ENCODE measurements at places on chromosomes 11 and 22.

GRCh38 chr11:131923309-131923708 is 552.9 kb downstream of the NTM start:
- no peak for DNase-seq

- DNase-seq: no peak
Measured at GRCh38 chr11:44365616-44366015, 55.7 kb upstream of the ALX4 start.

DNA sequence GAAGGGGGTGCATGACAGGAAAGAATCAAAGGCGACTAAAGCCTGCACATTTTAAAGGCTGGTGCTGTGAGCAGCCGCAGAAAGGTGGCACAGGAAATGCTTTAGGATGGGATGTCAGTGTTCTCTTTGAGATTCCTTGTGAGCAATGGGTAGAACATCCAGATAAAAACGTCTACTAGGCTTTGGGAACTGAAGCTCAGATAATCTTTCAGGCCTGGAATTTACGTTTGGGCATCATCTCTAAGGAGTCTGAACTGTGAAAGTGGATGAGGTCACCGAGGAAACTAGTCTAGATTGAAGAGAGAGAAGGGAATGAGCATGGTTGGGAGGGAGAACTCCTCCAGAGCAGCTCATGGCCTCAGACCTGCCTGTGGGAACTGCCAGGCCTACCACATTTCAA is 65.7 kb downstream of the FLI1 start:
- no peak for DNase-seq

- DNase-seq: no peak
Measured at GRCh38 chr11:31757260-31757835, 53.8 kb downstream of the PAX6 start.

DNA sequence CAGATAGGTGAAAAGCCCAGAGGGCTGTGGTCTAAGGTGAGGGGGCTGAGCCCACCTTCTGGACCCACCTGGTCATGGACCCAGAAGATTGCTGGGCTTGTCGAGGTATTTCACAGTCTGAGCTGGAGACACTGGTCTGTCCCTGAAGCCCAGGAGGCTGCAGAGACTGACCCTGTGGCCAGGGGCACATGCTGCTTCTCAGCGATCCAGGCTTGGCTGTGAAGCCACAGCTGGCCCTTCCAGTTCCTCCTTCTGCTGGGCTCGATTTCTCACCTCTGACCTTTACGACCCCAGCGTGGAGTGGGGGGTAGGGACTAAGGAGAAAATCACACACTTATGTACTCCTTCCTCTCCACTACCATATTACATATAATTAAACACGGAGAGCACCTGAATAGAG is 88.5 kb downstream of the NECTIN1 start:
- no peak for DNase-seq

DNA sequence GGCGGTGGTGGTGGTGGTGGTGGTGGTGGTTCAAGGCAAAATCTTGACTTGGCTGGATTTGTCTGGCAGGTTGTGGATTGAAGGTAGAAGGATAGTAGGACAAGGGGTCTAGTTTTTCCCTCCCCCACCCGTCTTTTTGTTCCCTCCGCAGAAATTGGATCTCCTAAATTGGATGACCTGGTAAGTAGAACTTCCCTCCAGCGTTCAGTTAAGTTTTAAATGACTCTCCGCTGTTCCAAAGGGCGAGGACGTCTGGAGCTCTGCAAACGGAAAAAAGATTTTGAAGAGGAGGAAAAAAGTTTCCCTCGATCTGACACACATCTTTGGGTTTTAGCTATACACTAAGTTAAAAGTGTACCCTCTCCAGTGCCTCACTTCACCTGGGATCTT is 422 bp upstream of the LGR4 start:
- no peak for DNase-seq

GRCh38 chr11:46686886-46687795 is 13.3 kb downstream of the ARHGAP1 start:
- no peak for DNase-seq

DNA sequence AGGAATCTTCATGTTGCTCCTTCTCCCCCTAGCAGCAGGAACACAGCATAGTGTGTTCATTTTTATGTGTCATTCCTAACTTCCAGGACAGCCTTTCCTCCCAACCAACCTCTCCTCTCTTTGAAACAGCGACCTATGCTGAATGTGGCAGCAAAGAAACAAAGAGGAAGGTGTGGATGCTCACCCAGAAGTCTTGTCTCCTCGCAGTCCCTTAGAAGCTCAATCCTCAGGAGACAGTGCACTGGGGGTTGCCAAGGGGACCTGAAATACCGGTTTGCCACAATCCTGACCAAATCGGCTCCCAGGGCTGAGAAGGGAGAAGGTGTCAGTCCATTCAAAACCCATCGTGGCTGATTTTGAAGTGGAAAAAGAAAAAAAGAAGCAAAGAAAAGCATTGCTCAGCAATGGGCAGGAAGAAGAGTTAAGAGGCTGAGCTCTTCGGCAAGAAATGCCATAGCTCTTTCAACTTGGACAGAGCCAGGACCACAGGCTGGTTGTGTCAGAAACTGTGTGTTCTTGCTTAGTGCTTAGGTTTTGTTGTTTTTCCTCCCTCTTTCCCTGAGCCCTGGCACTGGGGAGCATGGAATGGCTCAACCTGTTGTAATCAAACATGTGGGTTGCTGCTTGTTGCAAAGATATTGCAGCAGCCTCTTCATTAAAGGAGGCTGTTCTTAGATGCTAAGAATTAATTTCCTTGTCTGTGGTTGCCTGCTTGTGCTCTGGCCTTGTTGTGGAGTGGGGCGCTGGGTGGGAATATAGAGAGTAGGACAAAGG is 30.4 kb upstream of the TENM4 start:
- DNase-seq: no peak

DNA sequence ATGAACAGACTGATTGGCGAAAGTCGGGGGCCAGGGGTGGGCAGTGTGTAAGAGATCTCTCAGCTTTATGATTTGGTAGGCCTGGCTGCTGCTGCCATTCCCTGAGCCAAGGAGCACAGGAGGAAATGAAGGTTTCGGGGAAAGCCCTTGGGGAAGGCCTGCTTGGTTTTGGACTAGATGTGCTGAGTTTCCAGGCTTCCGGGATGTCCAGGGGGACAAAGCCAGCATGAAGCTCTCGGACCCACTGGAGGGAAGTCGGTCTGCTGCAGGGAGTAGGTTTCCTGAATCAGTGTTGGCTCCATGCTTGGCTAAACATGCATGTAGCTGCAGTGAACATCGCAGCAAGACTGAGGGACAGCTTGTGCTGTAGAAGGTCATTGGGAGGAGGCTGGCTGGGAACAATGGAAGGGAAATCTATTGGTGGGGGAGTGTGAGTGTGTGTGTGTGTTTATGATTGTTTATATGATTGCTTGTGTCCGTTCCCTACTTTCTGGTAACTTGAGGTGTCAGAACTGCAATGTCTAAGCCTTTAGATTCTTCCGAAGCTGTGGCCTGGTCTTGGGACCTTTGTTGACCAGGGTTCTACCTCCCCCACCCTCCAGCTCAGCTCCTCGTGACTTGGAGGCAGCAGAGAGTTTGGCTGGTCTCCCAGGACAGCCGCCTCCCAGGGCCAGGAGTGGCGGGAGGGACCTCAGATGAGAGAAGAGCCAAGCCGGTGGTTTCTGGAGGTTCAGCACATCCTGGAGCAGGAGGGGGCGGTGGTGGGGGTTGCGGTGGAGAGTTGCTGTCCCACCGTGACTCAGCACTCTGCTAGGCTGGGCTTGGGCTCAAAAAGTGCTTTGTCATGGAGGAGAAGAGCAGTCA is 4.0 kb upstream of the FTH1 start:
- peak; percentile 47 for DNase-seq

- no peak for DNase-seq
Measured at GRCh38 chr11:10918275-10918674, 60.4 kb upstream of the ZBED5 start.

DNA sequence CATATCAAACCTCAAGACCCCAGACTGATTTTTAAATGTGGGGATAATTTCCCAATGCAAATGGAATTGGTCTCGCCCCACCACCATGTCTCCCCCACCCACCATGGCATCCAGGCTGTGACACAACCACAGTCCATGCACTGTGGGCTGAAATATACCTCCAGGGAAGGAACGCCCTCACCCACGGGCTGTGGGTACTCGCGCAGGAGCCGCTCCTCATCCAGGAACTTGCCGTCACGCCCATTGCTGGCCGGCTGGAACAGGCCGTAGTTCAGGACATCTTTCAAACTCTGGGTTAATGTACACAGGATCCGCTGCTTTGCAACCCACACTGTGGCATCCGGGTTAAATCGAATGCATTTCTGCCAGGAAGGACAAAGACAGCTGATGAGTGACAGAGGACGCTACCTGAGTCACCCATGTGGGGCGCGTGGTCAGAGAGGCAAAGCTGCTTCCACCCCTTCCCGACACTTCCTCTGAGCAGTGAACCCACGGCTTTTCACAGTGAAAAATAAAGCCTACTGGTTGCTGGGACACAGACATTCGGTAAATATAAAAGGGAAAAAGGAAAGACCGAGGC is 133.6 kb downstream of the SHANK2 start:
- DNase-seq: no peak

GRCh38 chr11:14132312-14132711 is 169.8 kb downstream of the SPON1 start:
- DNase-seq: no peak

DNA sequence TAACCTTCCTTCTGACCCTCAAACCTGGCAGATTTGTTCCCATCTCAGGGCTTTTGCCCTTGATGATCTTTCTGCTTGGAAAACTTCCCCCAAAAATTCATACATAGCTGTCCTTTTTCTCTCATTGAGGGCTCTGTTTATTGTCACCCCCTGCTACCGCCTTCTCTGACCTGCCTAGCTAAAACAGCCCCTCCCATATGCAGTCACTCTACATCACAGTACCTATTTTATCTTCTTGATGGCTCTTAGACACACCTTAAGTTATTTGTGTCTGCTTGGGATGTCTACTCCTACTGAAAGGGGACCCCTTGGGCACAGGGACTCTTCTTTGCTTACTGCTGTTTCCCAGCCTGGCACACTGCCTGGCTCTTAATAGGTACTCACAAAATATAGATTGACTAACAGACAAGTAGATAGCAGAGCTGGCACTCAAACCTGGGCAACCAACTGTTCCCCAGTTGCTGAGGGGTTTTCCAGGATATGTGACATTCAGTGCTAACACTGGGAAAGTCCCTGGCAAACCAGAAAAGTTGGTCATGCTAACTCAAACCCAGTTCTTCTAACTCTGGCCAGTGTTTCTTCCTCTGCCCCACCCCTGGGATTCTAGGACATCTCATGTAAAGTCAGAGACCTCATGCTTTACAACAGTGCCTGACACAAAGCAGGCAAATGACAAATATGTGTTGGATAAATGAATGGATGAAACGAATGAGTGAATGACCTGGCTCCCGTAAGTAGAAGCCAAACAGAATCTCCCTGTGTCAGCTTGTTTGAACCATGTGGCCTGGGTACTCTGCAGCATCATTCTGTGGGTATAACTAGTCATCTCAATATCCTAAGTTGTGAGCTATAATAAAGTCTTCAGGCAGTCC is 19.8 kb upstream of the FJX1 start:
- DNase-seq: no peak

DNA sequence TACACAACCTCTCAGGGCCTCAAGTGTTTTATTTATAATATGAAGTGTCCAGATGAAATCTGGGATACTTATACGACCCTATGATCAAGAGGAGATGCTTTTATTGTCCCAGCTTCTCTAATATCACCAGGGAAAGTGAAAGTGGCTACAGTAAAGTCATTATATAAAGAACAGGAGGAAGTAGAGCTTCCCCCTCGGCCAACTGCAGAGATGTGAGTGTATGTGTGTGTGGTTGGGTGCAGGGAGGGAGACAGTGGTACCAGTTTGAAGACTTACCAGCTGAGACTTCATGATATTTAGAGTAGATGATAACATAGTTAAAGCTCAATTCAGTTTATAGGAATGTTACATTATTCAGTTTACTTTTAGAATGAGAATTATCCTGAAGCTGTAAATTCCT is 373.6 kb upstream of the DDI1 start:
- DNase-seq: no peak

- no peak for DNase-seq
Measured at GRCh38 chr22:19779685-19780268, 19.2 kb downstream of the TBX1 start.

DNA sequence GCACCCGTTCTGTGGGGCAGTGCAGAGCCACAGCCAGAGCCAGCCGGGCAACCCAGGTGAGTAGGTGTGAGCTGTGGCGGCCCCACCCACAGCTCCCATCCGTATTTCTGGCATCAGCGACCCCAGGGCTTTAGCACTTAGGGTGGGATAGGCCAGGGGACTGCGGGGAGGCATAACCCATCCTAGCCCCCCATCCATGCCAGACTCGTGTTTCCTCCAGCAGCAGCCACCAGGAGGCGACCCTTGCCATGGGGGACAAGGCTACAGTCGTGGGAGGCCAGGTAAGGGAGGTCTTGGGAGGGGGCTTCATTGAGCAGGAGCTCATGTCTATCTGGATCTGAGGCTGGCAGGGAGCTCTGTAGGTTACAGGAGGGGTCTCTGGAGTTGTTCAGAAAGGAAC is 873 bp downstream of the OTOG start:
- no peak for DNase-seq

GRCh38 chr22:30348404-30348803 is 8.3 kb downstream of the SF3A1 start:
- DNase-seq: no peak

GRCh38 chr22:45224988-45225731 is 15.5 kb downstream of the KIAA0930 start:
- no peak for DNase-seq

DNA sequence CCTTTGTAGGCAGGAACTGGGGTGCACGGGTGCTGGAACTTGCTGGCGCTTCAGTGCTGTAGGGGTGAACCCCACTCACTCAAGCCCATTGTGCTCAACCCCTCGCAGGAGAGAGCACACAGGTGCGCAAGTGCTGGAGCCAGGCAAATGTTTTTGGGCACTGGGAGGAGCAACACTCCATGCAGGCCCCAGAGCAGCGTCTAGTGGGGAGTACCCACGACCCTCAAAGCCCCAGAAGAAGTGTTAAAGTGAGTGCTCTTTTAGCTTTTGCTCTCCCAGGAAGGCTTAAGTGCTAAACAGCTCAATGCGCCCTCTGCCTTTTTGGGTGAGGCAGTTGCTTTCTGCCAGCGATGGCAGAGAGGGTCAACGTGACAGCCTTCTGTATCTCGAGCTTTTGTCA is 282.2 kb upstream of the ARHGAP42 start:
- no peak for DNase-seq

DNA sequence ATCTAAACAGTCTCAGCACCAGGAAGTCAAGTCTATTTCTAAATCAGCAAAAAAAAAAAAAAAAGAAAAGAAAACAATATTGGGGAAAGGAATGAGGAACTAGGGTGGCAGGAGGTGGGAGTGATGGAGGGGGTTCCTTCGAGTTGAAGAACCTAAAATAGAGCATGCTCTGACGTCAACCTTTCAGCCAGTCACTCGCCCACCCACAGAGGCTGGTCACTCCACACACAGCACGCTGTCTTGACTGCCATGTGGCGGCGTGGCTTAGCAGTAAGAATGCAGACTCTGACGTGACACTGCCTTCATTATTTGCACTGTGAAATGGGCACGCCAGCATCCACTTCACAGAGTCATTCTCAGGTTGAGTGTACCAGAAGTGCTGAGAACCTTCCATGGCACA is 48.3 kb downstream of the LARGE1 start:
- DNase-seq: no peak

DNA sequence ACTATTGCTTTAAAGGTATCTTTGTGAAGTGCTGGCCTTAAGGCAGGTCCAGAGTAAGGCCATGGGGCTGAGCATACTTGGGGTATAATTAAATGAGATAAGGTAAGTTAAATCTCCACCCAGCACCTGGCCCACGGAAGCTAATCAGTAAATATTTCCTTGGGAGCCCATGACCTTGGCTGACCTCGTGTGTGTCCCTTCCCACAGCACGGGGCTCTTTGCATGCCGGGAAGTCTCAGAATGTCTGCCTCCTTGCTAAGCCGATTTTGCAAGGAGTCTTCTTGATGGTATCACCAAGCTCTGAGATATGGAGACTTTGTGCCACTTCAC is 46.5 kb downstream of the ADM start:
- no peak for DNase-seq

GRCh38 chr11:61980783-61981541 is 13.5 kb upstream of the FTH1 start:
- DNase-seq: no peak

Measured in activated naive CD4-positive, alpha-beta T cell treated with Interleukin-2 at 50 U/mL for 16 hours (primary cell).